Activated CD4-positive, alpha-beta T cell treated with anti-CD3 and anti-CD28 coated beads, Interleukin-2, Interleukin-4, amounts not matched to agents 100 ng/mL and 50 ng/mL, durations not matched to agents 16 hours and 8 hours (primary cell): ENCODE measurements at places on chromosomes 13 and 19.

DNA sequence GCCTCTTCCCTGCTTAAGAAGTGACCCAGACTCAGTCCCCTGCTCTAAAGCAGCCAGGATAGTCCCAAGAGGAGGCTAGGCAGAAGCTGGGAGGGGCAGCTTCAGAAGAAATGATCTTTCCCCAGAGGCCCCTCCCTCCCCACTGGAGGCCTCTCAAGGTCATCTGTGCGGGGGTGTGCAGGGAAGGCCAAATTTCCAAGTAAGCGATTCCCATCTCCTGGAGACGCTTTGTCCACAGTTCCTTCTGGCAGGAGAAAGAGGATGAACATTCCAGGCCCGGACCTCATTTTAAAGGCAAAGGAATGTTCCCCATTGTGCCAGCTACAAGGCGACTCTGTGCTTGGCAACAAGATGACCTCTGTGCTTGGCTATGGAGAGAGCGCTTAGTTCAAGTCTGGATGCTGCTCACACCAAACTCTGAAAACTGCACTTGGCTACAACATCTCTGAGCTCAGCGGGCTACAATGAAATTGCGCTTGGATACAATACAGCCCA is 23.5 kb downstream of the COL5A3 start:
- DNase-seq, result no peak

- peak; percentile 90 for DNase-seq
Measured at GRCh38 chr19:17751103-17751911, at the start of gene FCHO1. FCHO1 (plus strand) TSS chr19:17751477; CDS start chr19:17755165, 3,688 bp downstream.

DNA sequence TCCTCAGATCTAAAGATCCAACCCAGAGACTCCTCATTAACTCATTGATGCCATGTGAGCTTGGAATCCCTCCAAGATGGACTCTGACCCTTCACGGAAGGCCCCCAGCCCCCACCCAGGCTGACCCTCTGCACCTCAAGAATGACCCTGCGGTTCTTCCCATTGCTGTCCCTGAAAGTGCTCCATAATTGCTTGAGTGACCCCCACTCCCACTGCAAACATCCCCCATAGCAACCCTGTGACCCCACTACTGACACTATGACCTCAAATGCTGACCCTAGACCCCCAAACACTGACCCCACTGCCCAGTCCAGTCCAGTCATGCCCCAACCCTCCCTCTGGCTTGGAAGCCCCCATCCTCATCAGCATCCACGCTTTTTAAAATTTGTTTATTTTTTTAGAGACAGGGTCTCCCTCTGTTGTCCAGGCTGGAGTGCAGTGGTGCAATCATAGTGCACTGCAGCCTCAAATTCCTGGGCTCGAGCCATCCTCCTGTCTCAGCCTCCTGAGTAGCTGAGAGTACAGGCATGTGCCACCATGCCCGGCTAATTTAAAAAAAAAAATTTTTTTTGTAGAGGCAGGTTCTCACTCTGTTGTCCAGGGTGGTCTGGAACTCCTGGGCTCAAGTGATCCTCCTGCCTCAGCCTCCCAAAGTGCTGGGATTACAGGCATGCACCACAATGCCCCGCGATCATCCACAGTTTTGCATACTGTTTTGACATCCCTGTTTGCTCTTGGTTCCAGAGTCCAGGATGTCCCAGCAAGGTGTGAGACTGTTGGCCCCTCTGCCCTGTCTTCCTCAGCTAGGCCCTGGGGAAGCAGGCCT is 855 bp downstream of the LYL1 start:
- no peak for DNase-seq

- DNase-seq, result no peak
Measured at GRCh38 chr13:33015241-33015668, 968 bp upstream of the KL start.

DNA sequence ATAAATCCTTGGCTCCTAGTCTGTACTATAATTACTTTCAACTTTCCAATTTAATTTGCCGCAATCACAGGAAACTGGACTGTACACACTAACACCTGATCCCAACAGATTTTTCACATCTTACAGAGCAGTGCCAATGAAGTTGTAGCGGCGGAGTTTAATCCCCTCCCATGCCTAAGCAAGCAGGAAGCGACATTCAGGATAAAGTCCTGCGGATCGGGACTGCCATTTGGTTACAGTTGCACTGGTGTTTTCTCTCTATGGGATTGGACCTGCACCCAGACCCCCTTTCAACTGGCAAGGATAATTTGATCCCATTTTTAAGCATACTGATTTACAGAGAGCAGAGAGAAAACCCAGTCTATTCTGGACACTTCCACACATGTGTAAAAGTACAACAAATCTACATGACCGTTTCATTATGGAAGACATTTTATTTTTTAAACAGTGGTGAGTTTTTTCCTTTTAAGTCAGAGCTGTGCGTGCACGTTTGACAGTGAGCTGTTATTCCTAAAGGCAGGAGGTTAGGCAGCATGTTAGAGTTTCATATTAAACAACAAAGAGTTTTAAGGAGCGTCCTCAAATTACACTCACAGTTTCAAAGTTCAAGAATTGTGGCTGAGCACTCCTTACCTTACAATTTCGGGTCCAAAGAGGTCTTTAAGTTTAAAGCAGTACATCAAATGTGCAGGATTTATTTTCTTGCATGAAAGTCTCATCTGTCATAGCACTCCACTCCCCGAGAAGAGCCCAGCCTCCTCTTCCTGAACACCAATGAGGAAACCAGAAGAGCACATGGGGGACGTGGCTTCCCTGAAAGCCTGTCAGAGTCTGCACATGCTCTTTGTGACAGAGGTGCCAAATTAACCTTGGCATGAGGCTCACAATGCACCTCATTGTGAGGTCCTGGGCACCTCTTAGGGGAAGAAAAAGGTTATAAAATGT is 141.6 kb upstream of the RFC3 start:
- DNase-seq, result peak; percentile 35

DNA sequence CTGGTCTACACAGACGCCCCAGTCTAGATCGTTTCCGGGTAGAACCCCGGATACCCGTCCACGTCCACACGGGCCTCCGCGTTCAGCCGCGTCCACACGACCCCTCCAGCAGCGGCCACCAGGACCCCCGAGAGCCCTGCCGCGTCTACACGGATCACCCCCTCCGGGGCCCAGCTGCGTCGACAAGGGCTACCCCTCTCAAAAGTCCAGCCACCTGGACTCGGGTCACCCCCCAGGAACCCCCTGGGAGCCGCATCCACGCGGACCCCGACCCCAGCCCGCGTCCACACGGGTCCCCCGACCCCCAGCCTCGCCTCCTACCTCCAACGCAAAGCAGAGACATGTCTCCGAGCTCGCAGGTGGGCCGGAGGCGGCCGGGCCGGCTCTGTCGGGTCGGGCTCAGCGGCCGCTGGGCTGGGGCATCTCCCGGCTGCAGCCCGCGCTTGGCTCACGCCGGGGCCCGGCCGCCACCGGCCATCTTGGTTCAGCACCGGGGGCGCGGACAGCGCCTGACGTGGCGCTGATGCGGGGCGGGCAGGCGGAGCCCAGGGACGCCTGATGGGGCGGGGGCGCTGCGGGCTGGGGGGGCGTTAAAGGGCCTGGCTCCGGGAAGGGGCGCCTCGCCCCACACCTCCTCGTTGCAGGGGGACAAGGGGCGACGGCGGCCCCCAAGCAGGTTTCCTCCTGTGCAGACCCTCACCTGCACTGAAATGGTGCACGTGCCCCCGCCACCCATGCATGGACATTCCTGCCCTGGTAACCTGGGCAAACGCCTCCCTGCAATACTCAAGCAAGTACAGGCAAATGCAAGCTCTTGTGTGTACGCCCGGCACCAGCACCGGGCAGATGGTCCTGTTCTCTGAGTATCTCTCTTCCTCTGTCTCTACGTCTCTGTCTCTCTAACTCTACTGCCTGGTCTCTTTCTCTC is at the start of gene UNC13A:
TSS of gene UNC13A (minus strand) at position 498 of the 928 bp plus-strand sequence. CDS start at position 343, 155 bp downstream.
- peak; percentile 11 for DNase-seq

GRCh38 chr13:19685034-19685433 is 51.6 kb downstream of the MPHOSPH8 start:
- no peak for DNase-seq

DNA sequence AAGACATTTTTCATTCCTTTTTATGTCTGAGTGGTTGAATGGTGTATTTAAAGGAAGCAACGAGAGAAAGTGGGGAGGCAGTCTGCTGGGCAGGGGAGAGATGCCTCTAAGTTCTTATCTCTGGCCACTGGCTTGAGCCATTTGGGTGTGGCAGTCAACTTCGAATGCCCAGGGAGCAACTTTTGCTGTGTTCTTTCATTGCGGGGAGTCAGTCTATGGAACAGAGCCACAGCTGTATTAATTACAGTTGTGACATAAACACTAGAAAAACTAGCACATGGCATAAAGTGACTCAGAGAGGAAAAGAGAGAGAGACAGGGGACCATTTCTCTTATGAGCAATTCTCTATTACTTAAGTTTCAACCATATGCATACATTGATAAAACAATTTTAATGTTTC is 40.4 kb upstream of the PDCD5 start:
- DNase-seq, result no peak

DNA sequence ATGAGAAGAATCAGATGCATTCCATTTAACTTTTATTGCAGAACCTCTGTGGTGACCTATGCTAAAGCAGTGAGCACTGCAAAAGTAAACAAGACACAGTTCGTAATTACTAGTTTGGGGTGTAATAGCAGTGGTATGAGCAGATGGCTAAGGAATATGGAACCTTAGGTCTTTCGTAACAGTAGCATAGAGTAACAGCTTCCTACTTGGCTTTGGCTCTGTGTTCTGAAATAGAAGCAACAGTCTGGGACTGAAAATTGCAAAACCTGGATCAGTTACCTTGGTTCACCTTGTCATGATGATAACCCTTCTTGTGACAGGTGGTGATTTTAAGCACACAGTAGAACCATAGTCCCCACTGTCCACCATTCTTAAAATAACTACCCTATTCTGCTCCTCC is 303.4 kb downstream of the GPC6 start:
- DNase-seq, result no peak

DNA sequence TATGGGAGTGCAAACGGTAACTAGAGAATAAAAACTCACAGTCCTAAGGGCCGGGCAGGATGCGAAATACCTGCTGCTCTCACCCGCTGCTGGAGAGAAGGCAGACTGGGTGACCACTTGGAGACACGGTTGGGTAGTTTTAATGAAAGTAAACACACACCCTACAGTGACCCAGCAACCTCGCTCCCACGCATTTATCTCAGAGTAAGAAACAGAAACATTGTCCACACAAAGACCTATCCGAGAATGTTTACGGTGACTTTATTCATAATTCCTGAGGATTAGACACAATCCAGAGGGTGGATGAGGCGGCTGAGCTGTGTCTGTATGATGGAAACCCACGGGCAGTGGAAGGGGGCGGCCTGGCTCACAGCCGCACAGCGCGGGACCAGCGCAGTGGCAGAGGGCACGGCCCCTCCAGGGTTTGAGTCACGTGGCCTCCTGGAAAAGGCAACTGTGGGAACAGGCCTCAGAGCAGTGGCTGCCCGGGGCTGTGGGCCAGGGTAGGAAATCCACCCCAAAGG is 73.5 kb upstream of the C13orf46 start:
- no peak for DNase-seq

DNA sequence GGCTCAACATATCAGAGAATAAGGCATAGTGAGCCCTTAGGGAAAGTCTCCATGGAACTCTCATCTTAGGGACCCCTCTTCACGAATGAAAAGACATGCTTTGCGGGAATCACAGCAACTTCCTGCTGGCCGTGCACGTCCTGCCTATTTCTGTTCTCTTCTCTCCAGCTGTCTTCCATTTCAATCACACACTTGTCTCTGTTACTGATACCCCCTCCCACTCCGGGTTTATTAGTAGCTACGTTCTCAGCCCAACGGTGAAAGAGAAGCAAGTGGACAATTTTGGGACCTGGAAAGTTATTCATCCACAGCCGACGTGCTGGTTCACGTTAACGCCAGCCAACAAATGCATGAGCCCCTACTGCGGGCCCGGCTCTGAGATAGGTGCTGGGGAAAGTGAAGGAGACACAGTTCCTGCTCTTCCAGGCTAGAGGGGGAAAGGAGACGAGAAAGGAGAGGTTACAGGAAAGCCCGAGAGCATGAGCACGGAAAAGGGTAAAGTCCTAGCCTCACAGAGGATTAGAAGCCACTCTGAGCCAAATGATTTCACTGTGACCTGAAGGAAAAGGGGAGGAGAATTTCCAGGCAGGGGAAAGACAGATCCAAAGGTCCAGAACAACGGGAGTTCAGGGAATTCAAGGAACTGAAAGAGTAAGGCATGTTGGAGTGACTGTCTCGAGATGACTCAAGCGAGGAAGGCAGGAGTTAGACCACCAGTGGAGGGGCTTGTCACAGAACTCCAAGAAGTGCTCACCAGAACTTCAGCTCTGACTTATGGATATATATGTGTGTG is 81.8 kb upstream of the CLDN10 start:
- no peak for DNase-seq

GRCh38 chr13:44899967-44900366 is 89.3 kb downstream of the NUFIP1 start:
- DNase-seq, result no peak

DNA sequence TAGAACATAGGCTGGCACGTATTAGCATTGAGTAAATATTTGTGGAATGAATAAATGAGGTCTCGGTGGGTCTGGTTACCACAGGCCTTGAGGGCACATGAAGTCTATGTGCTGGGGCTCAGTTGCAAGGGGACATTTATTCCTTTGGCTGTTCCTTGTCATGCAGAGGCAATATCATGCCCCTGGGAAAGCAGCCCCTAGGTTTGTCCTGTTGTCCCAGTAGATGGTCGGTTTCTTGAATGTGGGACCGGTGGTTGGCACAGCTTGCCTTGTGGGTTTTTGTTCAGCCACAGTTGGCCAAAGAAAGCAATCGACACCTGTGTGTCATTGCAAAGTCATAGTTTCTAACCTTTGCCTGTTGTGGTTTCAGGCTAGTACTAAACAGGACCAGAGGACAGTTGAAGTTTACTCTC is 24.7 kb upstream of the GPR183 start:
- DNase-seq, result no peak

DNA sequence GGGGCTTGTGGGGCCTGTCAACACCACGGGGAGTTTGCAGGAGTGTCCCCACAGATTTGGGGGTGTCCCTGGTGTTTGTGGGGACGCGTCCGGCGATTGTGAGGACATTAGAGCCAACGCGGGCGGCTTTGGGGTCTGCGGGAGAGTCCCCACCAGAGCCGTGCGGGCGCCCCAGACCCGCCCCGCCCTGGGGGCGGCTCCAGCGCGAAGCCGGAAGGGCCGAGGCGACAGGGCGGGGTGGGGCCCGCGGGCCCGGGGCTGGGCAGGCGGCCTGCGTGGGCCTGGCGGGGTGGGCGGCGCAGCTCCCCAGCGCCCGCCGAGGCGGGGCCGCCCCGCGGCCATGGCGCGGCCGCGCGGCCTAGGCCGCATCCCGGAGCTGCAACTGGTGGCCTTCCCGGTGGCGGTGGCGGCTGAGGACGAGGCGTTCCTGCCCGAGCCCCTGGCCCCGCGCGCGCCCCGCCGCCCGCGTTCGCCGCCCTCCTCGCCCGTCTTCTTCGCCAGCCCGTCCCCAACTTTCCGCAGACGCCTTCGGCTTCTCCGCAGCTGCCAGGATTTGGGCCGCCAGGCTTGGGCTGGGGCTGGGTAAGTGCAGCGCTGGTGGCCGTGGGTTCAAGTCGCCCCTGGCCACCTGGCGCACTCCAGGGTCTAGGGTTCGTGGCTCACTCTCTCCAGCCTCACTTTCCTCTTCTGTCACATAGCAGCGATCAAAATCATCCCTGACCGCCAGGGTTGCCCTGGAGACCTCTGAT is 10.3 kb downstream of the PDE4A start:
- DNase-seq, result no peak

GRCh38 chr13:85819513-85819912 is 20.3 kb upstream of the SLITRK6 start:
- no peak for DNase-seq
